Uterus (tissue), 4 donors: ENCODE measurements at places on chromosomes 3 and 15. TPM values are rescaled to one million over a fixed set of nuclear protein-coding genes. Genes with fewer than 3 reads are reported as not detected.
A peak's percentile ranks its signal among the peaks of the same experiment; 100 is the strongest.

DNA sequence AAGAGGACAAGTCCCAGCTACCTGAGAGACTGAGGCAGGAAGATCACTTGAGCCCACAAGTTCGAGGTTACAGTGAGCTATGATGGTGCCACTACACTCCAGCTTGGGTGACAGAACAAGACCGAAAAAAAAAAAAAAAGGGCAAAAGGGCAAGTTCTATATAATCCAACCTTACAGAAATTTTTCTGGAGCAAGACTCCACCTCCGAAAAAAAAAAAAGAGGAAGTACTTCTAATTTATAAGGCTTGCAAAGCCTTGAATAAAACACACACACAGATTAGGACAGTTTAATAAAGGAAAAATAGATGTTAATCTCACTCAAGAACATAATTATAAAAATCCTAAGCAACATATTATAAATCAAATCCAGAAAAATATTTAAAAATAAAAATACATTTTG lies 14.4 kb upstream of the XYLB start:
- H3K36me3 ChIP-seq: no peaks in the 10 kb centered on the region
- no peak for DNase-seq
- no peak overlapping the region for H3K27ac ChIP-seq
- H3K27me3 ChIP-seq: no peaks in the 10 kb centered on the region
- H3K4me1 ChIP-seq: no peaks in the 10 kb centered on the region
- H3K4me3 ChIP-seq: no peak overlapping the region

- no peaks in the 10 kb centered on the region for H3K27me3 ChIP-seq
- DNase-seq: no peak
- H3K4me3 ChIP-seq: no peak overlapping the region
- no peak overlapping the region for H3K27ac ChIP-seq
- H3K4me1 ChIP-seq: peaks cover 6% of the 10 kb centered on the region
Measured at GRCh38 chr15:57251941-57252340, 124.4 kb upstream of the CGNL1 start.

DNA sequence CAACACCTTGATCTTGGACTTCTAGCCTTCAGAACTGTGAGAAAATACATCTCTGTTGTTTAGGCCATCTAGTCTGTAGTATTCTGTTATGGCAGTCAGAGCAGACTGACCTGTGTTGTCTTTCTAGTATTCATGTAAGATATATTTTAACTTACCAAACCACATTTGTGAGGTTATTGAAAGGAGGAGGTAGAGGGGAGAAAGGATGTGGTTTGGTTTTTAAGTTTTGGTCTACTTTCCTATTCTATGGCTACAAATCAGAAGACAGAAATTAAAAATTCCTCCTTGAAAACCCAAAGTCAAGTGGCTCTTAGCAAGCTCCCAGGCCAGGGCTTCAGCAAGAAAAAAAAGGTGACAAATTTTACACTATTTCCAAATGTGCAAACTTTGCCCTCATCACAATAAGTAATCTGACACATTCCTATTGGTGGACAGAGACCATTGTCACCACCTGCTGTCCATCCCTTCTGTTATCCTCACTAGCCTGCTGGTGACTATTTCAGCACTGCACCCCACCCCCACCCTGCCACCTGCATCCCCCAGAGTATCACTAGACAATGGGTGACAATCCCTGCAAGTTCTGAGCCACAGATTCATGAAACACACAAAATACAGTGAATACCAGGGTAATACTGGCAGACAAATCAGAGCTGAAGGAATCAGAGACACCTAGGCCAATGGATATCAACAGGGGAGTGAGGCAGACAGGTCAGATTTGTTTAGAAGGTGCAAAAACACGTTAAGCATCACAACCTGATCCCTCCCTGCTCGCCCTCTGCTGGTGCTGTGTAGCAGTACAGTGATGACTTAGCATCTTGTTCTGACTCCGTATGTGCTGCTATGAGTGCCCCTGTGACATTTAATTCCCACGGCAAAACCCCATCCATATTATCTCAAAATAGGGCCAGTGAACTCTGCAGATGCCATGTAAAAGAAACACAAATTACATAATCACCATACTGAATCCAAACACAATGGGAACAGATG lies 79.0 kb upstream of the DCLK3 start:
- no peak overlapping the region for H3K27ac ChIP-seq
- no peaks in the 10 kb centered on the region for H3K36me3 ChIP-seq
- H3K4me1 ChIP-seq: no peaks in the 10 kb centered on the region
- H3K27me3 ChIP-seq: no peaks in the 10 kb centered on the region
- no peak for DNase-seq

- no peak overlapping the region for H3K4me3 ChIP-seq
- no peak for DNase-seq
- no peaks in the 10 kb centered on the region for H3K36me3 ChIP-seq
- no peak overlapping the region for H3K27ac ChIP-seq
- H3K27me3 ChIP-seq: no peaks in the 10 kb centered on the region
Measured at GRCh38 chr3:126040386-126040785, 43.5 kb downstream of the SLC41A3 start.

GRCh38 chr3:146746190-146746589 lies 141.0 kb upstream of the PLSCR5 start:
- no peaks in the 10 kb centered on the region for H3K27me3 ChIP-seq
- H3K4me1 ChIP-seq: no peaks in the 10 kb centered on the region
- H3K4me3 ChIP-seq: no peak overlapping the region
- DNase-seq: no peak

DNA sequence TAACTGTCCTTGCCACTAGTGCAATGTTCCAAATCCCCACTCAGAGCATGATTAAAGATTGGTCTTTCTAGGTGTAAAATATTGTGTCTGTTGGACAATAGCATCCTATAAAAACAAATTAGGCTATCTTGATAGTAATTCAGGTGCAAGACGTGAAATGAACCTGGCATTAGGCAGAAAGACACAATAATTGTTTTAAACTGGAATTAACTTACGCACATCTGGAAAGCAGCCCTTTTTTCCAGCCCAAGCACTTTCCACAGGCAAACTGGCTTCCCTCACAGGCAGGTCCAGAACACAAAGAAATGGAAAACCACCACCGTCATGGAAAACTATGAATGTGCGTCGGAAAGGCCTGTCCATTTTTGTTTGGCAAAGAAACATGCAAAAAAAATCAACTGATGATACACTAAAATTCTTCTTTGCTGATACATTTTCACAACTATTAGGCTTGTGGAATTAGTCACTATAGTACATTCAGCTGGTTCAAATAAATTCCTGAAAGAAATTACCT lies 474.7 kb upstream of the IL12A start:
- no peaks in the 10 kb centered on the region for H3K4me1 ChIP-seq
- no peaks in the 10 kb centered on the region for H3K27me3 ChIP-seq
- no peak overlapping the region for H3K4me3 ChIP-seq
- no peak overlapping the region for H3K27ac ChIP-seq

GRCh38 chr15:33934396-33934795 lies 33.9 kb upstream of the CHRM5 start:
- DNase-seq: no peak
- no peak overlapping the region for H3K4me3 ChIP-seq
- no peak overlapping the region for H3K27ac ChIP-seq
- no peaks in the 10 kb centered on the region for H3K27me3 ChIP-seq
- no peaks in the 10 kb centered on the region for H3K36me3 ChIP-seq

- no peak overlapping the region for H3K4me3 ChIP-seq
- H3K27ac ChIP-seq: no peak overlapping the region
- no peaks in the 10 kb centered on the region for H3K27me3 ChIP-seq
- no peak for DNase-seq
- no peaks in the 10 kb centered on the region for H3K4me1 ChIP-seq
Measured at GRCh38 chr3:193040836-193041672, 123.4 kb upstream of the MB21D2 start.

GRCh38 chr3:159273608-159274007 lies 471.8 kb downstream of the MFSD1 start:
- H3K4me1 ChIP-seq: no peaks in the 10 kb centered on the region
- H3K4me3 ChIP-seq: no peak overlapping the region
- no peaks in the 10 kb centered on the region for H3K27me3 ChIP-seq
- DNase-seq: no peak
- no peak overlapping the region for H3K27ac ChIP-seq

- no peak overlapping the region for H3K4me3 ChIP-seq
- no peaks in the 10 kb centered on the region for H3K27me3 ChIP-seq
- H3K36me3 ChIP-seq: no peaks in the 10 kb centered on the region
- no peak overlapping the region for H3K27ac ChIP-seq
- peaks cover 4% of the 10 kb centered on the region for H3K4me1 ChIP-seq
- no peak for DNase-seq
Measured at GRCh38 chr3:53159156-53160060, 1.6 kb upstream of the PRKCD start.

- no peaks in the 10 kb centered on the region for H3K4me1 ChIP-seq
- no peaks in the 10 kb centered on the region for H3K27me3 ChIP-seq
- no peaks in the 10 kb centered on the region for H3K36me3 ChIP-seq
- no peak overlapping the region for H3K4me3 ChIP-seq
- DNase-seq: no peak
- no peak overlapping the region for H3K27ac ChIP-seq
Measured at GRCh38 chr3:160020057-160020711, 31.5 kb downstream of the IL12A start.

DNA sequence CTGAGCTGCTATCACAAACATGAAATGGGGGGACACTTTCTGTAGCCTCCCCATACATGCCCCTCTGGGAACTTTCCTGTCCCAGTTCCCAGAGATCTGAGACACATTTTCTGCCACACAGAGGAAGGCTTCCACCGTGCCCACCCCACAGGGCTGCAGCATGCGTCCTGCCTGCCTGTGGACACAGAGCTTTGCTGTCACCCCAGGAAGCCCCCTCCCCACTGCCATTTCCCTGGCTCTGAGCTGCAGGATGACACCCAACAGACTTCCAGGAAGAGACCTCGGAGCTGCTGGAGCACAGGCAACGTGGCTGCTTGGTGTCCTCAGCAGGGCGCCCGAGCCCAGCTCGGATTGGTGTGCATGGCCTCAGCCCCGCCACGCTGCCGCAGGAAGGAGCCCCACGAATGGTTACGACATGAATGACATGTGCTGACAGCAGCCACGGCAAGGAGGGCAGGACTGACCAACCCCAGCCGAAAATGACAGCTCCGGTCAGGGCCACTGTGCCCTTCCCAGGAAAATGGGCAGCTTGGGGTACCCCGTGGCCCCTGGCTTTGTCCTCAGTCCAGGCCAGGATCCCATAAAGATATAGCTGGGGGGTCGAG lies 81.3 kb downstream of the VGLL4 start:
- no peaks in the 10 kb centered on the region for H3K27me3 ChIP-seq
- no peaks in the 10 kb centered on the region for H3K36me3 ChIP-seq
- H3K4me3 ChIP-seq: no peak overlapping the region
- peak overlapping the region; percentile 88 for H3K27ac ChIP-seq
- peaks cover 4% of the 10 kb centered on the region for H3K4me1 ChIP-seq

GRCh38 chr3:44236485-44236908 lies 5.2 kb upstream of the TOPAZ1 start:
- no peak overlapping the region for H3K4me3 ChIP-seq
- H3K27ac ChIP-seq: no peak overlapping the region
- no peaks in the 10 kb centered on the region for H3K27me3 ChIP-seq
- no peaks in the 10 kb centered on the region for H3K4me1 ChIP-seq
- DNase-seq: no peak
- no peaks in the 10 kb centered on the region for H3K36me3 ChIP-seq

GRCh38 chr3:129084501-129084900 lies 23.9 kb downstream of the GP9 start:
- no peaks in the 10 kb centered on the region for H3K27me3 ChIP-seq
- H3K36me3 ChIP-seq: no peaks in the 10 kb centered on the region
- H3K4me1 ChIP-seq: no peaks in the 10 kb centered on the region
- no peak overlapping the region for H3K27ac ChIP-seq
- no peak for DNase-seq

- H3K36me3 ChIP-seq: no peaks in the 10 kb centered on the region
- no peaks in the 10 kb centered on the region for H3K4me1 ChIP-seq
- H3K27ac ChIP-seq: no peak overlapping the region
Measured at GRCh38 chr15:96393209-96393513, 62.7 kb downstream of the NR2F2 start.

DNA sequence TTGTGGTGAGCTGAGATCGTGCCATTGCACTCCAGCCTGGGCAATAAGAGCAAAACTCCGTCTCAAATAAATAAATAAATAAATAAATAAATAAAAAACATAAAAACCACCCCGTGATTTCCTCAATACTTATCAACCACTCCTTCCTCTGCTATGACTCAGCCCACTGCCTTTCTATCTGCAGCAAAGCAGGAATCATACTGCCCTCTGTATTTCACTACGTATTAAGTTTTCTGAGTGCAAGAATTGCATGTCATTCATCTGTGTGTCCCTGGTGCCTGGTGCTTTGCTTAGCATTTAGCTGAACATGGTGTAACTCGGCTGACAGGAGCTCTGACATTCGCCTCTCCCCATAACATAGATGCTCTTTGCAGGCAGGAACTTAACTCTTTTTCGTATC lies 7.1 kb downstream of the LSG1 start:
- no peak overlapping the region for H3K27ac ChIP-seq
- H3K4me1 ChIP-seq: no peaks in the 10 kb centered on the region
- DNase-seq: no peak

DNA sequence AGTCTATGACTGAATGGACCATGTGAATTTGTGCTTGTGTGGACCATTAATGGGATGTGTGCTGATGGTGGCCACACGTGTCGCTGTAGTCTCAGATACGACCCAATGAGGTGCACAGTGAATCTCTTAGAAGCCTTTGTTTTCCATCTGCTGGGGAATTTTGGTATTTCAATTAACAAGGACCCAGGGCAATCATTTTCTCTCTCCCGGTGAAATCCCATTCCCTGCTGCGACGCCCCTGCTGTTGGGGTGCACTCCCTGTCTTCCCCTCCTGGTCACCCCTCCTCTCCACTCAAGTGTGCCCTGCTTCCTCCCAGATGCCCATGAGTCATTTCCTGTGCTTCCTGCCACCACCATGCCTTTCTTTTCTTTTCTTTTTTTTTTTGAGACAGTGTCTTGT lies 32.7 kb downstream of the EBLN2 start:
- H3K27me3 ChIP-seq: no peaks in the 10 kb centered on the region
- H3K27ac ChIP-seq: no peak overlapping the region
- H3K36me3 ChIP-seq: no peaks in the 10 kb centered on the region
- DNase-seq: no peak
- no peak overlapping the region for H3K4me3 ChIP-seq

Gene DCBLD2
- total RNA-seq: 29.5 TPM

Gene TRPM1
- total RNA-seq: not detected

Gene ATP13A3
- 67.4 TPM for total RNA-seq

Gene IL17RD
- 61.0 TPM for total RNA-seq

Gene KBTBD8
- total RNA-seq: 0.98 TPM

Gene CCR8
- not detected for total RNA-seq

Gene IGSF10
- total RNA-seq: 14.9 TPM

Gene DLEC1
- total RNA-seq: 1.9 TPM

Gene CAMK2N2
- total RNA-seq: not detected

Gene AMIGO3
- total RNA-seq: not detected

Gene EXD1
- not detected for total RNA-seq

Gene GP5
- 0.24 TPM for total RNA-seq

Gene TICRR
- total RNA-seq: under 0.01 TPM
